Hepatocyte (in vitro differentiated cells): ENCODE measurements at places on chromosomes 12 and 14. TPM values are rescaled to one million over a fixed set of nuclear protein-coding genes. Genes with fewer than 3 reads are reported as not detected.
A peak's percentile ranks its signal among the peaks of the same experiment; 100 is the strongest.

Gene NANOG
- 1.9 and 2.1 TPM in 2 replicates for total RNA-seq

Gene CNTN1
- total RNA-seq, result 2.4 and 4.1 TPM in 2 replicates

Gene MYRFL
- total RNA-seq, result 2.3 and 4.2 TPM in 2 replicates

Gene PPP1R1A
- 14.0 and 19.9 TPM in 2 replicates for total RNA-seq

Gene KLRC2
- 0.52 and 2.0 TPM in 2 replicates for total RNA-seq

Gene FAIM2
- 1.4 and 5.0 TPM in 2 replicates for total RNA-seq

Gene KLRC3
- total RNA-seq, result not detected in 2 replicates

Gene MDM1
- total RNA-seq, result 8.4 and 14.9 TPM in 2 replicates

Gene CIT
- total RNA-seq, result 3.9 and 4.4 TPM in 2 replicates

Gene P2RX4
- total RNA-seq, result 81.8 and 114 TPM in 2 replicates

Gene OVCH1
- total RNA-seq, result 0.12 and 0.53 TPM in 2 replicates

Gene FAM186B
- 0.17 and 0.52 TPM in 2 replicates for total RNA-seq

Gene SYNDIG1L
- total RNA-seq, result not detected in 2 replicates

GRCh38 chr14:102733326-102733725 is 43.9 kb upstream of the TRAF3 start:
- H3K4me1 ChIP-seq, result no peaks in the 10 kb centered on the region
- no peaks in the 10 kb centered on the region for H3K27me3 ChIP-seq
- no peak overlapping the region for H3K4me3 ChIP-seq
- H3K27ac ChIP-seq, result no peak overlapping the region

- H3K4me3 ChIP-seq, result no peak overlapping the region
- H3K27me3 ChIP-seq, result no peaks in the 10 kb centered on the region
- no peak for DNase-seq
- no peaks in the 10 kb centered on the region for H3K36me3 ChIP-seq
- H3K27ac ChIP-seq, result peak overlapping the region; percentile 31
- H3K4me1 ChIP-seq, result peaks cover 15% of the 10 kb centered on the region
Observed at GRCh38 chr12:2302711-2303580, 250.2 kb downstream of the CACNA1C start.

DNA sequence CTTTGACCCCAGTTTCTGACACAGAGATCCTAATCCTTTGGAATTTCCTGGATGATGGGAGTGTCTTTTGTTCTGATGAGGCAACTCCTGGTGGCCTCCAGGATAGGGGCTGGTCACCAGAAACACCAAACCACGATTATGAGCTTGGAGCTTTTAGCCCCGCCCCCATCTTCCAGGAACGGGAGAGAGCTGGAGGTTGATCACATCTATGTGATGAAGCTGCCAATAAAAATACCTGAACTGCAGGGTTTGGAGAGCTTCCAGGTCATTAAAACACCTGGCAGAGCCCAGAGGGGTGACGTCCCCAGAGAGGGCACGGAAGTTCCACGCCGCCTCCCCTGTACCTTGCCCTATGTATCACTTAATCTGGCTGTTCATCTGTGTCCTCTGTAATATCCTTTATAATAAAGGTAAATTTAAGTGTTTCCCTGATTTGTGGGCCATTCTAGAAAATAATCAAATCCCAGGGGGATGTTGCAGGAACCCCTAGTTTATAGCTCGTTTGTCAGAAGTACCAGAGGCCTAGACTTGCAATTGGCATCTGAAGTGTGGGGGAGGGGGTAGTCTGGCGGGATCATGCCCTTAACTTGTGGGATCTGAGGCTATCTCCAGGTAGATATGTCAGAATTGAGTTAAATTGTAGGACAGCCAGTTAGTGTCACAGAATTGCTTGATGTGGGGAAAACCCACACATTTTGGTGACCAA is 21.2 kb downstream of the APPL2 start:
- peak overlapping the region; percentile 98 for H3K27ac ChIP-seq
- H3K4me3 ChIP-seq, result no peak overlapping the region
- peaks cover 3% of the 10 kb centered on the region for H3K36me3 ChIP-seq
- peak; percentile 87 for DNase-seq
- H3K4me1 ChIP-seq, result peaks cover 23% of the 10 kb centered on the region
- H3K27me3 ChIP-seq, result no peaks in the 10 kb centered on the region

GRCh38 chr12:52872644-52873389 is 24.0 kb upstream of the KRT78 start:
- peaks cover 43% of the 10 kb centered on the region for H3K4me1 ChIP-seq
- no peak overlapping the region for H3K4me3 ChIP-seq
- DNase-seq, result peak; percentile 58
- H3K27ac ChIP-seq, result peak overlapping the region; percentile 91
- H3K27me3 ChIP-seq, result no peaks in the 10 kb centered on the region

- H3K36me3 ChIP-seq, result no peaks in the 10 kb centered on the region
- no peak overlapping the region for H3K27ac ChIP-seq
- no peak for DNase-seq
- H3K4me3 ChIP-seq, result no peak overlapping the region
- no peaks in the 10 kb centered on the region for H3K27me3 ChIP-seq
Observed at GRCh38 chr12:74915718-74916117, 293.9 kb downstream of the KCNC2 start.

- H3K4me3 ChIP-seq, result no peak overlapping the region
- H3K36me3 ChIP-seq, result no peaks in the 10 kb centered on the region
- DNase-seq, result peak; percentile 88
- peaks cover 8% of the 10 kb centered on the region for H3K4me1 ChIP-seq
- H3K27me3 ChIP-seq, result no peaks in the 10 kb centered on the region
- no peak overlapping the region for H3K27ac ChIP-seq
Observed at GRCh38 chr14:70045844-70046535, 142.8 kb downstream of the SLC8A3 start.

DNA sequence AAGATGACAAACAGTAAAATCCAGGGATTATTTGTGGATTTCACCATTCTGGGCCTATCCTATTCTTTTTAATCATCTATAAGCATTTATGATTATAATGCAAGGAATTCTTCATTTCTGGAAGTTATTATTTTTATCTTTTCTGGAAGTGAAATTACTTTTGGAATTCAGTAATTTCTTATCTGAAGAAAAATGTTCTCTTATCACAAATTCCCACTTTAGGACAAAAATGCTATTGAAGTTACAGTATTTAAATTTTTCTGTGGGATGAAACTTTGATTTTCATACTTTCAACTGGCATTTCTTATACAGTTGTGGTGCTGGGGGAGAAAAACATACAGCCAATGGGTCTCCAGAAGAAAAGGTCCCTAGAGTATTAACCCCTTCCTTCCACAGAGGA is 96.0 kb downstream of the CAND1 start:
- H3K36me3 ChIP-seq, result no peaks in the 10 kb centered on the region
- no peak for DNase-seq
- no peaks in the 10 kb centered on the region for H3K4me1 ChIP-seq
- no peaks in the 10 kb centered on the region for H3K27me3 ChIP-seq
- no peak overlapping the region for H3K27ac ChIP-seq
- no peak overlapping the region for H3K4me3 ChIP-seq

DNA sequence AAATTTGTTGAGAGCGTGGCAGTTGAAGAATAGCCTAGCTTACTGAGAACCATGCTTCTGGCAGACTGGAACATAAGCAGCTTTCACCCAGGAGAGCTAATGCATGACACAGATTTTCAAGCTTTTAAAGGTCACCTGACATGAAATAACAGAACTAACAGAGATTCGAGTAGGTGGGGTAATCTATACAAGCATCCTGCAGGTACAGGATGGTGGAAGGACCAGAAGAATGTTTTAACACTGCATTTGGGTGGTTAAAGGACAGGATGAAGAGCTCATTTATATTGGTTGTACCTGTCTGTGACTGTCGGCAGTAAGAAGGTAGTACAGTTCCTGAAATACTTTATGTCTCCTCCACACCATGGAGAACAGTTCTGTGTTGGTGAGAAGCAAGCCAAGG is 8.9 kb downstream of the PELI2 start:
- DNase-seq, result no peak
- H3K4me1 ChIP-seq, result peaks cover 17% of the 10 kb centered on the region
- H3K36me3 ChIP-seq, result no peaks in the 10 kb centered on the region
- H3K27ac ChIP-seq, result no peak overlapping the region
- H3K27me3 ChIP-seq, result no peaks in the 10 kb centered on the region

DNA sequence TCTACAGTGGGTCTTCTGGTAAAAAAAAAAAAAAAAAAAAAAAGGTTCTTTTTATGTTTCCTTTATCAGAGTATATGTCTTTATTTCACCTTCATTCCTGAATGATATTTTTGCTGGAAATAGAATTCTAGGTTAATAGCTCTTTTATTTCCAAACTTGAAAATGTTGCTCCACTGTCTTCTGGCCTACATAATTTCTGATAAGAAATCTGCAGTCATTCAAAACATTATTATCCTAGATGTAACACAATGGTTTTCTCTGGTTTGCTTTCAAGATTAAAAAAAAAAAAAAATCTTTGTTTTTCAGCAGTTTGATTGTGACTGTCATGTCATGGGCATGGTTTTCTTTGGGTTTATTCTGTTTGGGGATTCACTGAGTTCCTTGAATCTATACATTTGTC is 19.5 kb downstream of the DCP1B start:
- no peak overlapping the region for H3K27ac ChIP-seq
- H3K36me3 ChIP-seq, result peaks cover 8% of the 10 kb centered on the region
- no peak for DNase-seq
- no peaks in the 10 kb centered on the region for H3K4me1 ChIP-seq
- no peak overlapping the region for H3K4me3 ChIP-seq
- H3K27me3 ChIP-seq, result no peaks in the 10 kb centered on the region

DNA sequence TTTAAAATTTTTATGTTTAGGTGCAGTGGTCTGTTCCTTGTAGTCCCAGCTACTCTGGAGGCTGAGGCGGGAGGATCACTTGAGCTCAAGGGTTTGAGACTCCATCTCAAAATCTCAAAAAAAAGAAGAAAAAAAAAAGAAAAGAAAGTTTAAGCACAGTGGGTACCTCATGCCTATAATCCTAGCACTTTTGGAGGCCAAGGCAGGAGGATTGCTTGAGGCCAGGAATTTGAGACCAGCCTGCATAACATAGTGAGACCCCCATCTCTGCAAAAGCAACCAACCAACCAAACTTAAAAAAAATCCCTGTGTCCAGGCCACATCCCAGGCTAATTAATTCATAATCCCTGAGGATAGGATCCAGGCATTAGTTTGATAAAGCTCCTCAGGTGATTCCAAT is 3.4 kb upstream of the SALL2 start:
- peaks cover 7% of the 10 kb centered on the region for H3K4me1 ChIP-seq
- H3K4me3 ChIP-seq, result no peak overlapping the region
- DNase-seq, result no peak
- peak overlapping the region; percentile 69 for H3K27ac ChIP-seq

DNA sequence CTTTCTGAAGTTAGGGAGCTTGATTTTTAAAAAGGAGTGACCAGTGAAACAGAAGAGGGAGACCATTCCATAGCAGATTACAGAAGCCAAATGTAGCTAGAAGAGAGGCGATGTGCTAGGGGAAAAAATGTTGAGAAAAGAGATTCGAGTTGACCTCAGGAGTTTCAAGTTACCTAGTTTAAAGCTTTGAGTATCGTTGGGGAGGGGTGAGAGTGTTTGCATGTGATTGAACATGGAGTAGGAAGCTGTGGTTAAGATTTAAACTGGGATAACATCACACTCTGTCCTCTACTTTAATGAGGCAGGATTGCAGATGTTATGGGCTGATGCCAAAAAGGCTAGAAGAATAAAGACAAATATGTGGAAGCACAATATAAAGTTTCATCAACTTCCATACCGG is 3.7 kb downstream of the LETMD1 start:
- H3K36me3 ChIP-seq, result no peaks in the 10 kb centered on the region
- DNase-seq, result no peak
- no peak overlapping the region for H3K27ac ChIP-seq
- no peak overlapping the region for H3K4me3 ChIP-seq
- H3K4me1 ChIP-seq, result peaks cover 8% of the 10 kb centered on the region

DNA sequence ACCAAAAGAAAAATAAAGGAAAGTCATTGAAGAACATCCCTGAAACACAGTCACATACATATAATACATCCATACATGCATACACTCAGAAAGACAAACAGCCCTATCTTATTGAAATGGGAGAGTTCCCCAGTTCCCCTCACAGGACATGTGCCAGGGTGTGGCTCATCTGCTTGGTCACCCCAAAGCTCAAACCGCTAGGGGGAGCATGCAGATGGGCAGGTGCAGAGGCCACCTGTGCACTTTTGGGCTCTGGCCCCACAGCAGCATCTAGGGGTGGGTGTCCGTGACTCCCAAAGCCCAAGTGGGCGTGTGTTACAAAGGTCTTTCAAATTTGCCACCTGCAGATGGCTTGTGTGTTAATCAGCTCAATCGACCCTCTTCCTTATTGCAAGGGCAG is 75.2 kb downstream of the CMAS start:
- no peak overlapping the region for H3K4me3 ChIP-seq
- H3K36me3 ChIP-seq, result no peaks in the 10 kb centered on the region
- no peaks in the 10 kb centered on the region for H3K4me1 ChIP-seq
- H3K27ac ChIP-seq, result no peak overlapping the region
- DNase-seq, result no peak
- peaks cover 3% of the 10 kb centered on the region for H3K27me3 ChIP-seq

GRCh38 chr14:71591929-71592328 is 340.3 kb upstream of the RGS6 start:
- H3K36me3 ChIP-seq, result no peaks in the 10 kb centered on the region
- H3K4me1 ChIP-seq, result peaks cover 16% of the 10 kb centered on the region
- H3K27me3 ChIP-seq, result no peaks in the 10 kb centered on the region
- peak overlapping the region; percentile 6 for H3K27ac ChIP-seq

- no peaks in the 10 kb centered on the region for H3K4me1 ChIP-seq
- no peak for DNase-seq
- no peak overlapping the region for H3K4me3 ChIP-seq
- no peaks in the 10 kb centered on the region for H3K36me3 ChIP-seq
- H3K27ac ChIP-seq, result no peak overlapping the region
Observed at GRCh38 chr12:7758766-7759140, 6.3 kb upstream of the NANOGNB start.

- H3K27me3 ChIP-seq, result no peaks in the 10 kb centered on the region
- no peaks in the 10 kb centered on the region for H3K36me3 ChIP-seq
- no peaks in the 10 kb centered on the region for H3K4me1 ChIP-seq
- no peak overlapping the region for H3K27ac ChIP-seq
- no peak overlapping the region for H3K4me3 ChIP-seq
Observed at GRCh38 chr12:76183459-76184186, 99.1 kb upstream of the NAP1L1 start.

DNA sequence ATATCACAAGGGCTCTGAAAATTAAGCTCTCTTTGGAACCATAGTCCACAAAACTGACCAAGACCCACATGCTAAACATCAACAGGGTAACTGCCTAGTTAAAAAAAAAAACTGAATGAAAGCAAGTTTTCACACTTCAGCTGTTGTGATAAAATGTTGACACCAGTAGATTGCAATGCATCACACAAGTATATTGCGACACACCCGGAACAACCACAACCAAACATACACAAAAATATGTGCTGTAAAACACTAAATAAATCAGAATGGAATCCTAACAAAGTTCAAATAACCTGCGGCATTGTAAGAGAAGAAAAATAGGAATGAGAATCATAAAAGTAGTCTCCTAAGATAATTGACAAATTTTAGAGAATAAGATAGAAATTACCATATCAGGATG is 710.3 kb downstream of the AACS start:
- H3K4me3 ChIP-seq, result no peak overlapping the region
- no peak overlapping the region for H3K27ac ChIP-seq
- no peaks in the 10 kb centered on the region for H3K27me3 ChIP-seq
- no peak for DNase-seq
- H3K4me1 ChIP-seq, result no peaks in the 10 kb centered on the region
